PC-9 (cell line): ENCODE measurements at places on chromosomes 3 and 15. TPM values are rescaled to one million over a fixed set of nuclear protein-coding genes. Genes with fewer than 3 reads are reported as not detected.

The NANOGP8 gene
- total RNA-seq: not detected in 2 replicates

GRCh38 chr15:98657721-98658120 lies 9.4 kb downstream of the IGF1R start:
- no peak overlapping the region for H3K27ac ChIP-seq
- H3K4me3 ChIP-seq: no peak overlapping the region
- DNase-seq: no peak
- peaks cover 5% of the 10 kb centered on the region; the same call in 1 of the 2 replicates for H3K36me3 ChIP-seq
- H3K27me3 ChIP-seq: no peaks in the 10 kb centered on the region

- H3K36me3 ChIP-seq: no peaks in the 10 kb centered on the region
- no peaks in the 10 kb centered on the region for H3K27me3 ChIP-seq
- no peak for DNase-seq
- no peak overlapping the region for H3K4me3 ChIP-seq
- no peaks in the 10 kb centered on the region for H3K4me1 ChIP-seq
- H3K27ac ChIP-seq: no peak overlapping the region
Observed at GRCh38 chr3:175258763-175259162, 399.6 kb downstream of the NAALADL2 start.

The SPATA12 gene
- total RNA-seq: 0.43 and 0.57 TPM in 2 replicates

DNA sequence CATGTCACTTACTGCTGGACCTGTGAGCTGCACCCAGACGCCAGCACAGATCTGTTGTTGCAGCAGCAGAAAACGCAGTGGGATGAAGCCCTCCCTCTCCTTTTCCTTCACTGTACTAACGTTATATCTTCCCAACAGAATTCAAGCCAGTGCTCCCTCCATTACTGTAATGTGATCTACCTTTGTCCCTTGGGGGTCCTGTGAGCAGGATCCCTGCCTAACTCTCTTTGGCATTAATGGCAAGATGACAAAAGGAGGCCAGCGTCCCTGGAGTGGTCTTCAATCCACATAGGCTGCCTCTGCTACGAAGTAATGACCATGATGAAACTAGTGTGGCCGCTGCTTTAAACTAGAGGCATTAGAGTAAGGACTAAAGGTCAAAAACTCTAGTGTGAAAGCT lies 69.3 kb upstream of the SOX14 start:
- no peaks in the 10 kb centered on the region; the same call in none of the 2 replicates for H3K27me3 ChIP-seq
- H3K4me1 ChIP-seq: no peaks in the 10 kb centered on the region
- no peak overlapping the region for H3K4me3 ChIP-seq

DNA sequence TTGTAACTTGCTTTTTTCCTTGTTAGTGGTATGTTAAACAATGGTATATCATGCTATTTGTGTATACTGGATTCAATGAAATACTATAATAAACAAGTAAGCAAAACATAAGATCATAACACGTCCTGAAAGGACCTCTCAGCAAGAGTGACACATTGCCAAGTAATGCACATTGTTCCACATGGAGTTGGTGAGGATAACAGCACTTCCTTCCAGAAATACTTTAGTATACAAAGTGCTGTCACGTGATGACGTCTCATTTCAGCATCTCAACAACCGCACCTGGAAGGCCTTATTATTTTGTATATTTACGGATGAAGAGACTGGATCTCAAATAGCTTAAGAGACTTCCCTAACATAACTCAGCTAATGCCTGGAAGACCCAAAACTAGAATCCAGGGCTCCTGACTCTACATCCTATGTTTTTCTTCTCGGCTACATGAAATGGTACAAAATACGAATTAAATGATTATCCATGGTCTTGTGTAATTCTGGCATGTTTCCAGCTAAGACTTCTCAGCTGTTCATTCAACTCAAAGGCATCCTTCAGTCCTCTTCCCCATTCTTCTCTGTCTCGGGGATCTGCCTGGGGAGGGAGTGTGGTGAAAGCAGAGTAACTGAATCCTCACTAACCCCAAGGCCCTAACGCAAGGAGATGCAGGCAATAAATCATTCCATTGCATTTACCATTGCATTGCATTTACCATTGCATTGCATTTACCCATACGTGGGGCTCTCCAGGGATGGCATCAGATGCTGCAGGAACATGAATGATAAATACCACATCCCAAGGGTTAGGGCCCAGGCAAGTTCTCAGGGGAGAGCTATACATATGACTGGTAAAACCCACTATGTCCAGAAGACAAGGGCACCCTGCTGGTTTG lies 79.2 kb downstream of the LIPC start:
- peaks cover 10% of the 10 kb centered on the region for H3K4me1 ChIP-seq
- H3K27ac ChIP-seq: no peak overlapping the region
- H3K36me3 ChIP-seq: no peaks in the 10 kb centered on the region
- DNase-seq: no peak
